ENCODE measurements at places on chromosomes 1 and 21.

GRCh38 chr1:17908945-17909344 is 153.8 kb downstream of the ACTL8 start:
- no peak for DNase-seq

DNA sequence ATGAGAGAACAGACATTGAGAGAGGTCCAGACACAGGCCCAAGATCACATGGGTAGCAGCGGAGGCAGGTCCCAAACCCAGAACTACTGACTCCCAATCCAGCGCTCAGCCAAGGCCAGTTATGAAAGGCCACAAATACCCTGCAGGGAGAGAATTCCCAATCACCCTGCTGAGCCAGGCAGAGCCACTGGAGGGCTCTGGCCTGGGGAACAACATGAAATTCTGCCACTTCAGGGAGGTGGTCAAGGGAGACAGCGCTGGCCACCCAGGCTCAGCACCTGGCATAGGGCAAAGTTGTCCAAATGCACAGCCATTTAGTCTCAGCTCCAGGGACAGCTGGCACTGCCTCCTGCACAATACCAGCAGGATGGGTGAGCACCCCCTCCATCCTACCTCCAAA is 27.5 kb downstream of the SLC9A1 start:
- no peak for DNase-seq

DNA sequence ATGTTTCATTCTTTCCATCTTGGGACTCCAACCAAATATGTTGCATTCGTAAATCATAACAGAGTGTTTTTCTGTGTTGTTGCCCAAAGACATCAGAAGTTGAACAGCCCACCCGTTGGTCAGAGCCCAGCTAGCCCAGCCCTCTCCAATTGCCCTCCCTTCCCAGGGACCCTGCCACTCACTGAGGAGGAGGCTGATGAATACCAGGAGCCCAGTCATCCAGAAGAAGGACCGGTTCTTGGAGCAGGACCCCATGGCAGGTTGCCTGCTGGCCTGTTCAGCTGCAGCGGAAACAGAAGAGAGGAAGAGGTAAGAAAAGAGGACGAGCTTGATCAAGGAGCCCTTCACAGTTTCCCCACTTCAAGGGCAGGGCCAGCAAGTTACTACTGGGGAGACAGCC is 172.2 kb upstream of the ETV3 start:
- DNase-seq, result no peak

DNA sequence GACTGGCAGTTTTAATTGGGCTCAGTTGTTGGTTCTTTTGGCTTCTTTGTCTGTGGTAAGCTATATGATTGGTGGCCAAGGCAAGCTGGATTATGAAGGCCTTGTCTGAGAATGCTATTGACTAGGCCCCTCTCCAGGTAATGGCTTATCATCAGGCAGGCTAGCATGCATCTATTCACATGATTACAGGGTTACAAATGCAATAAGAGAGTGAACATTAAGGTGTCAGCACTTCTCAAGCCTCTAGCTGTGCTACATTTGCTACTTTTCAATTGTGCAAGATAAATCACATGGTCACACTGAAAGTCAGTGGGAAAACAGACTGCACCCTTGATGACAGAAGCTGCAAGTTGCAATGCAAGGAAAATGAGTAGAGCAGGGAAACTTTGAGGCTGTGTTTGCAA is 550.9 kb upstream of the TMPRSS15 start:
- no peak for DNase-seq

DNA sequence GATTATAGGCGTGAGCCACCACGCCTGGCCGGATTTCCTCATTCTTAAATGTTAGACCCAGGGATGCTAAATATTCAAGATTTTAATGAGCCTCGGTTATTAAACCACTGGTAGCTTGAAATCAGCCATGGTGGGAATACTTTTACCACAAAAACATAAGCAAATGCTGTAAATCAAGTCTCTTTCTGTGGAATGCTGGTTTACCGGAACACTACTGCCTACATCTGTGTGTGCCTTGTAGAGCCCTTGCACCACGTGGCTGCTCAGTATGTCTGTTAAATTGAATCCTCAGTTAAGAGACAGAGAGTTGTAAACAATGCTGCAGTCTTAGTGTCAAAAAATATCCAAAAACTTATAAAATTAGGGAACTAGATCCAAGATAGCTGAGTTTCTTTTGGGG is 26.8 kb upstream of the CNN3 start:
- no peak for DNase-seq

DNA sequence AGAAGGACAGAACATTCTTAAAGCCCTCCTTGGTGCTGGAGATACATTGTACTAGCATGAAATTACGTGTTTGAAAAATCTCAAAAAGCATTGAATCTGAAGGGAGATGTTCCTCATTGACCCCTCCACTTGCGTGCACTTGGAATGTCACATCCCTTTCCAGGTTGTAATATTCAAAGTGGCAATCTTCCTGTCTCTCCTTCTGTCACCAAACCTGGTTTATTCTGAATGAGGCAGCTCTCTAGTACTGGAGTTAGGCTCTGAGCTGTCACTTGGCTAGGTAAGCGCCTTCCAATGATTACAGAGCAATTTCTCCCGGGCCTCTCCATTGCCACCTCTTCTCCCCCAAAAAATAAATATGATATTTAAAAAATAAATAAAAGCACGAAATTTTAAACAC is 855 bp downstream of the DSCAM start:
- DNase-seq, result no peak

DNA sequence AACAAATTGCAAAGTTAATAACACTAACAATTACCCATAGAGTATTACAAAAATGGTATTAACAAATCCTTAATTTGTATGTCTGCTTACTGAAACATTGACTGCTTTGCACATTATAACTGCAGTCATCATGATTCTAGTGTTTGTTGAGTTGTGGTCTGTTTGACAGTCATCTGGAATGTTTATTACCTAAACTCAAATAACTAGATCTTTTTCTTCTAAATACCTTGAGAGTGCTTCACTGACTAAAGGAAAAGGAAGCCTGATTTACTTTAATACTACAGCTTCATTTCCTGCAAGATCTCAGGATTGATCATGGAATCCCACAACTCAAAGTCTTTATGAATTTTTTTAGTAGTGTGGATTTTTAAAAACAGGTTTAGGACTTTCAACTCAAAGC is 70.0 kb downstream of the HMCN1 start:
- no peak for DNase-seq

DNA sequence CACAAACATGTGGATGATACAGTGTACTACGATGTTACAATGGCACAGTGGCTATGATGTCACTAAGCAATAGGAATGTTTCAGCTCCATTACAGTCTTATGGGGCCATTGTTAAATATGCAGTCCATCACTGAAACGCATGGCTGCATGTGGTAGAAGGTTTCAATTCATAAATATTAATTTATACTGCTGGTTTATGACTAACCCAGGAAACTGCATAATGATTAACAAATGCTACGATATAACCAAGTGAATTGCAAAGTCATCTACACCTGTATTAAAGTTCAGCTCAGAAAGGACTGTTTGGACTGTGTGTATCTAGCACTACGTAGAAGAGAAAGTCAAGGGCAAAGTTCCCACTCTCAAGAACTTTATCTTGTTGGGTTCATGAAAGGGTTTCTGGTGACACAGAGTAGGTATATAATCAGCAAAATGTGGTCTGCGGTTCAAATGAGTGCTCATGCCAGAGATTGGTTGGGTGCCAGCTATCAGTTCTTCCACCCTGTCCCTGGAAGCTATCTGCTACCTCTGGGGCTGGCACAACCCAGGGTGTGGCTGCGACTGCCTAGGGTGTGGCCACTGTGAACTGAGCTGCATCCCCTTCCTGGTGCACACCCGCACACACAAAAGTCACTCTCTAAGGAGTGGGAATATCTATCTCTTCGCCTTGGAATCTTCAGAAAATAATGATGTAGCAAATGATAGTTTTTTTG is 14.8 kb downstream of the MGST3 start:
- no peak for DNase-seq

GRCh38 chr1:224901087-224901810 is 28.2 kb upstream of the DNAH14 start:
- no peak for DNase-seq
